ENCODE measurements at places on chromosomes 3 and 15.

GRCh38 chr15:87268675-87269074, 987.9 kb downstream of the NTRK3 start:
- DNase-seq, result no peak

DNA sequence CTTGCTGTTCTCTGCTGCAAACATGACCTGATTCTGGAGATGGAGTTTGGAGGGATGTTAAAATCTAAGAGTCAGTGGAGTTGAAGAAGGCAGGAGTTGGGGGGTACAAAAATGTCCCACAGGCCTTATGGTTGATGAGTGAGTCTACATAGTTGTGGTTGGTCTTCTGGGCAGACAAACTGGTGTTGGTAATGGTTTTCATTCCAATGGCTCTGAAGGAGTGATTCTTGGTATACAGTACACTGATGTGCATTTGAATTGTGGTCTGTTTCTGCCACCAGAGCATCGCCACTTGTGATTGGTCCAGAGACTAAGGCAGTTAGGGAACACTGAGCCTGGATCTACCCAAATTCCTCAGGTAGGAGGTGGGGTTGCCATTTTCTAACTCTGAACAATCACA, 514.1 kb upstream of the CFAP20DC start:
- no peak for DNase-seq

DNA sequence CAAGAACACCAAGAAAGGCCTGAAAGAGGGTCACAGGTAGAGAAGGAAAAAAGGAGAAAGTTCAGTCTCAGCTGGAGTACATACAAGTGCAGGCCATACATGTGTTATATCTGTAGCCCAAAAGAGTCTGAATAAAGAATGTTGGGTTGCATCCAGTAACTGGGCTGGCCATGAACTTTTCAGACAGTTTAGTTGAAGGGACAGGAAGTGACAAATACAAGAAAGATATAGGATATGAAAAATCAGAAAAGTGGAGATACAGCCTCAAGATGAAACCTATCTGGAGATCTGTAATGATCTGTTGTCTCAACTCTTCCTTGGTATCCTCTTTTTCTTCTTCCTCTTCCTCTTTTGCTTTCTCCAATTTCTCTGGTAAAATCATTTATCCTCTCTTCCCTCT, 671.7 kb downstream of the MECOM start:
- no peak for DNase-seq

DNA sequence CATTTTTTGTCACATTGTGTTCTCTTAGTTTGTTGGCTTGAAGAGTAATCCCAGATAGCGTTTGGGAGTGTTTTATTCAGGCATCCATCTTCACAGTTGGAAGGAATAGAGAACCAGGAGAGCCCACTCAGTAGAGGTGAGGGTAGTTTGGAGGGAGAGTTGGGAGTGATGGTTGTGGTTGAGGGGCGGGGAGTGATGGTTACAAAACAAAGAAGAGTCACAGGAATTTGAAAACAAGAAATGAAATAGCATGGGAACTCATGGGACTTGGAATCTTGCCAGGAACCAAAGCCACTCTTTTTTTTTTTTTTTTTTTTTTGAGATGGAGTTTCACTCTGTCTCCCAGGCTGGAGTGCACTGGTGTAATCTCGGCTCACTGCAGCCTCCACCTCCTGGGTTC, 36.3 kb downstream of the DUT start:
- DNase-seq, result no peak

GRCh38 chr3:18188491-18188890, 236.6 kb downstream of the SATB1 start:
- DNase-seq, result no peak

DNA sequence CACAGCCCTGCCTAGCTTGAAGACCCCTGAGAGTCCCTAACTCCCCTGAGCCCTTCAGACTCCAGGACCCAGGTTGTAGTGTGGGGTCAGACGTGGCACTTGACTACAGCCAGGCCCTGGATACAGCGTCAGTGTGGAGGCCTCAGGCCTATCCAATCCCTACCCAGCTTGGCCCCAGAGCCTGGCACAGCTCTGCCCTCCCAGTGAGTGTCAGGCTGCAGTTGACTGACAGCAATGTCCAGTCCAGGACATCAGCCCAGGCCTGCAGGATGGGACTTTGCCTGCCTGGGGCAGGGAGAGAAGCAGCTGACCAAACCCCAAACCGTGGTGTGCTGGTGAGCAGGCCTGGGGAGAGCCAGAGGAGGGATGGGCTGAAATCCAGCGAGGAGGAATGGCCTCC, 27.3 kb downstream of the KLF13 start:
- DNase-seq, result no peak

DNA sequence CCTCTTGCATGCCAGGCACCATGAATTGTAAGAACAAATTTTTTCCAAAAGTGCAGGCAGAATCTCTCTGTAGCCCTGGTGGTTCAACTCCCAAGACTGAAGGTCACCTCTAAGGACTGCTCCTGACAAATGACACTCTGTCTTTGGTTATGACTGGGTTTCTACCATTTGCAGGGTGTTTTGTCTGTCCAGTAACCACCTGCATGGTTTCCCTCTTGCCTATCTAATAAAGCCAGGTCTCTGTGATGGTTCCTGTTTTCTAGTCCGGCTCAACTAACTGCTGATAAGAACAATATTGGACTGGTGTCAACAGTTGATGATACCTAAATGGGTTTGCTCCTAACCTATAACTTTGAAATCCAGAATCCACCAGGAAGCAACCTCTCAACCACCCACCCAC, 43.7 kb downstream of the ATP8B4 start:
- DNase-seq, result no peak

DNA sequence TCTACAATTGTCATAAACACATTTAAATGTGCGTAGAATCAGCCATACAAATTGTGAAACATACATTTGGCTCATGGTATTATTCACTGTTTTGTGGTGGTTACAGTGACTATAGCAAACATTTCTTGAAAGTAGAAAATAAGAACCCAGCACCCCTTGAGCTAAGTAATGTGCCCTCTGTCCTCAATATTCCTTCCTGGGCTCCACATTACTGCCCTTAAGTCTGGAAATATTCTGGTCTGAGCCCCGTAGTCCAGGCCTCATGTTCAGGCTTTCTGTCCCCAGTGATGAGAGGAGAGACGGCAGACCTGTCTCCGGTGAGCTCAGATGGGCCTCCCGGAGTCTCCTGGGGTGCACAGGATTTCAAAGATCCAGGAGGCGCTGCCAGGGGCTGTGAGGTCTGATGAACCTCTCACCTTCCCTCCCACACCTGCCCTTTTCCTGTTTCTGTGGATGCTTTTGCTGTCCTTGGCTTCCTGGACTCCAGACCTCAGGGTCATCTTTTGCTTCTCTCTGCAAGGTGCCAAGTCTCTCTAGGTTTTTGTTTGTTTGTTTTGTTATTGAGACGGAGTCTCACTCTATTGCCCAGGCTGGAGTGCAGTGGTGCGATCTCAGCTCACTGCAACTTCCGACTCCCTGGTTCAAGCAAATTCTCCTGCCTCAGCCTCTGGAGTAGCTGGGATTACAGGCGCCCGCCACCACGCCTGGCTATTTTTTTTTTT, 8.8 kb upstream of the MUC20 start:
- DNase-seq, result no peak
